ENCODE measurements at places on chromosomes 7 and 10. TPM values are rescaled to one million over a fixed set of nuclear protein-coding genes. Genes with fewer than 3 reads are reported as not detected.

The DKK1 gene
- 2.5 TPM for total RNA-seq

The ASZ1 gene
- not detected for total RNA-seq

The FGF8 gene
- total RNA-seq: 2.4 TPM

DNA sequence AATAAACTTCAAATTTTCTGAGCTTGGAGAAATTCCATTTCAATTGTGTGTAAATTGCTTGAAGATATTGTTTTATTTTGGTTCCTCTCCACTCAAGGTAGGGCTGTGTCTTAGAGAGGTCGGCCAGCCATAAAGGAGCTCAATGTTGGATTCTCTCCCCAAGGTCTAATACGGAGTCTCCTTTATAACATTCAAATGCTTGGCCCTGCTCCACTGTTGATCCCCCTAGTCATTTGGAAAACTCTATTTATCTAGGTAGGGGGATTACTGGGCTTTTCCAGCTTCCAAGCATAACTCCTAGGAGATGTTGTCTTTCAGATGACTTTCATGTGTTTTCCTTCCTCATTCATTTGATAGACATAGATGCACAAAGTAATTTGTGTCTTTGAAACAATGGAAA lies 170.9 kb downstream of the LRMDA start:
- no peak for DNase-seq

DNA sequence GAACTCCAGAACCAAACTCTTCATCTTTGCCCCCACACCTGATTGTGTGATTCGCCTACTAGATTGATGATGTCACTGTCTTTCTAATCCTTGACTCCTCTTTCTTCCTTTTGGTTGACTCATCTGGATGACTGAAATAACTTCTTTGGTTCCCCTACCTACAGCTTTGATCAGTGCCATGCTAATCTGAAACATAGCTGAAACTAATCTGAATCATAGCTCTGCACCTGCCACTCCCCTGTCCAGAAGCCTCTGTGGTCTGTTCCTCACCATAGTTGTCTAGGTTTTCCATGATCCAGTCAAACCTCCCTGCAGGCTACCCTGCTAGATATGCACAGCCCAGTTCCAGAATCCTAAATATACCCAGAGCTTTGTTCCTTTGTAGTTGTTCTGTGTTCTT lies 51.9 kb downstream of the ZNF365 start:
- DNase-seq: no peak

DNA sequence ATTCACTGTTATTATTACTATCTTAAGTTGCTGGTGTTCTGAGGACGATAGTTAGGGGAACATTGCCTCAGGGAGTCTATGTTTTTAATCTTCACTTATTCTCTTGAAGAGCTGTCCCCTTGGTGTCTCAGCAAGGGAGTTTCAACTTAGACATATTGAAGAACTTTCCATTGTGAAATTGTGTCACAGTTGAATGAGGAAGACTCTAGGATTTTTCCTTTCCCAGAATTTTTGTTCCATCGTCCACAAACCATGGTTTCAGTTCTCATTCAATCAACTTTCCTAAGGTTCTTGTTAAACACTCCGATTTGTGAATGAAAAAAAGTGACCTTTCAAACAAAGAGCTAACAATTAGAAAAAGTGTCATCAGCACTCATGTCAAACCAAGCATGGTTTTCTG lies 128.3 kb downstream of the GATA3 start:
- no peak for DNase-seq

DNA sequence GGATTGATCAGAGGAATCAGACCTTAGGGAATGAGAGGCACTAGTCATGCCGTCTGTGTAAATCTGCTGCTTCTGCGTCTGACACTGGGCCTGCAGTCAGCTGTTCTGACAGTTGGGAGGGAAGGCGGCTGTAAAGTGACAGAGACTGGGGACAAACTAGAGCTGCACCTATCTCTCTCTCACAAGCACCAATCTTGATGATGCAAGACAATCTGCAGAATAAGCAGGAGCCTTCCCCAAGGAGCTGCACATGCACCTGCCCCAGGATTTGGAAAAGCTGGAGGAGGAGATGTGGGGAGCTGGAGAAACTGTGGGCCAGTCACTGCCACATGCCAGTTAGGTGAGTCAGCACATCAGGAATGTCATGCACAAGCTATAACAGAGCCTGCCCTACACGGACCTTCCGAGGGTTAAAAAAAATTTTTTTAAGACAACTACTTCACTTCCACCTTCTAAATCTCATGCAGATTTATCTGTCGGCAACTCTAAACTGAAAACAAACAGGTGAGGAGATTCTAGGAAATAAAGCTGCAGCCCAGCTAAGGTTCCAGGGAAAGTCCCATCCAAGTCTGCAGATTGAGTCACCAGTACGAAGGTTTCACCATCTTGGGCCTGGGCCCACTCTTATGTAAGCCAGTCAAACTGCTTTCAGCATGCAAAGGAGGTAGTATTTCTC lies 39.2 kb downstream of the ENO4 start:
- DNase-seq: no peak

Data from progenitor cell of endocrine pancreas (in vitro differentiated cells).